ENCODE measurements at places on chromosomes 1 and 21.

- DNase-seq: no peak
Observed at GRCh38 chr21:43734131-43734927, 15.4 kb downstream of the PDXK start.

DNA sequence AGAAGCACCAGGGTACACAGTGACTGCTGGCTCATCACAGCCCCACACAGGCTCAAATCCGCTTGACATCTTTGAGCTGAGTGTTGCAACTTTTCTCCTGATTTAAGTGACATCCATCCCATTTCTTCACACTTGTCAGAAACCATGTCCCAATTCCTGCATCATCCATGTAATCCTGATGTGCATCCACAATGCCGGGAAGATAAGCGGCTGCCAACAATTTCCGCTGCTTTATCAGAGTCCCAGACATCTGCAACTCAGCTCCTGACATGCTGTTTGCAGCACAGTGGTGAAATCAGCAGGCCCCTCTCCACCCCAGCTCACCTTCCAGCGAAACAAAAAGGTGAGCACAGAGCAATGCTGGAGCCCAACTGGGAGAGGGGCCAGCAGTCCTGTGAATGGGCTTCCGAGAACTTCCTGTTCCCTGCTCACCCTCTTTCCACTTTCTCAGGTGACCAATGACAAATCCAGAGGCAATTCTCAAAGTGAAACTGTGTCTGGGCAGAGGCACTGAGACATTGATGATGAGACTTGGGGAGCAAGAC, 581.0 kb downstream of the AJAP1 start:
- no peak for DNase-seq

DNA sequence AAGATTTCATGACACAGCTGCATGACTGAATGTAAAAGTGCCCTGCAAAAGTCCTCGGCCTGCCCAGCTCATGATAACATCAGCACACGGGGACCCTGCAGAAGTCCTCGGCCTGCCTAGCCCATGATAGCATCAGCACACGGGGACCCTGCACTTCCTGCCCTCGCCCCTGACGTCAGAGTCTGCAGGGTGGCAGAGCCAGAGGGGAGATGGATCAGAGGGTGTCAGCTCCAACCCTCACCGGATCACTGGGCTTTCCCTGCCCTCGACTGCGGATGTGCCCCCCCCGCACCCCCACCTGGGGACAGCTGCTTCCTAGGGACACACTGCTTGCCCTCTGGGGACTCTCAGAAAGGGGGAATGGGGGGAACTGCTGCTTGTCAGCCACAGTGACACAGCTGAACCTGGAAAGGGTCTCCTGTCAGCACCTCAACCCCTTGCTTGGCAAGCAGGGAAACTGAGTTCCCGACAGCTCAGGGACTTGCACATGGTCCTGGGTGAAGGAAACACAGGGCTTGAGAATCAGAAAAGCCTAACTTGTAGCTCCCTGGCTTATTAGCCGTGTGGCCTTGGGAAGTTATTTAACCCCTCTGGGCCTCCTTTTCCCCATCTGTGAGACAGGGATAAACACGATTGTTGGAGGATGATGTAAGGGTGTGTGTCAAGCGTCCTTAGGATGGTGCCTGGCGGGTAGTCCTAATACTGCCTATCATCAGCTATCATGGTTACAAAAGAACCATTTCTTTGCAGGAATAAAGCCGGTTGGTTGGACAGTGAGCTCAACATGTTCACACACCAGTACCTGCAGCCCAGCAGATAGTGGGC, 8.3 kb upstream of the MIIP start:
- DNase-seq: no peak

DNA sequence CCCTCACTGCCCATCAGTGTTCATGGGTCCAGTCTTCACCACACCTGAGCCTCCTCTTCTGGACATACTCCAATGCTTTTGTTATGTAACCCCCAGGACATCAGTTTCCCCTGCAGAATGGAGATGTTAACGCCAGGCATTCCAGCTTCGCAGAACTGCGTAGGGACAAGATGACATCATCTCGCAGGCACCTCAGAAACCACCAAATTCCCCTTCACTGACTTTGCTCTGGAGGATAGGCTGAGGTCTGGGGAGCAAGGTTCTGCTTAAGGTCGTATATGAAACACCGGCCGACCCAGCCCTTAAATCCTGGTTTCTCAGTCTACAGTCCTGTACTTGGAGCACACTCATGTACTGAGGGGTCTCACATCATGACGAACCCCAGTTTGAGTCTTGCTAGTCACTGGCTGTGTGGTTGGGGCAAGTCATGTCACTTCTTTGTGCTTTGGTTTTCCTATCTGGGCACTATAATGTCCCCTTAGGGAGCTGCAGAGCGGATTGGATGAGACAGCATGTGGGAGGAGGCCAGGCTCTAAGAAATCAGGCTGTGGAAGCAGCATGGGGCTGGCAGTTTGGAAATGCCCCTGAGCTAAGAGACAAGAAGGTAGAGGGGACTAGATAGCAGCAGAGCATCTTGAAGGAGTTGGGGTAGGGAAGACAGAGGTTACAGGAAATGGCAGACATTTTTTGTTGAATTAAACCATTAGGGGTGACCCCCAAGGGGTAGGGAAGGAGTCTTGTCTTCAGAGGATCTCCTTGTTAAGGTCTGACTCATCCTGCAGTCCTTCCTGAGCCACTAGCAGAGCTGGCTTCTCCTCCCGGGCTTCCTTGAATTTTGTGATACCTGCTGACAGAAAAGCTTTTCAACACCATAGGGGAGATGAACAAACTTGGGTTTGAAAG, 138.3 kb downstream of the FOXD2 start:
- no peak for DNase-seq

DNA sequence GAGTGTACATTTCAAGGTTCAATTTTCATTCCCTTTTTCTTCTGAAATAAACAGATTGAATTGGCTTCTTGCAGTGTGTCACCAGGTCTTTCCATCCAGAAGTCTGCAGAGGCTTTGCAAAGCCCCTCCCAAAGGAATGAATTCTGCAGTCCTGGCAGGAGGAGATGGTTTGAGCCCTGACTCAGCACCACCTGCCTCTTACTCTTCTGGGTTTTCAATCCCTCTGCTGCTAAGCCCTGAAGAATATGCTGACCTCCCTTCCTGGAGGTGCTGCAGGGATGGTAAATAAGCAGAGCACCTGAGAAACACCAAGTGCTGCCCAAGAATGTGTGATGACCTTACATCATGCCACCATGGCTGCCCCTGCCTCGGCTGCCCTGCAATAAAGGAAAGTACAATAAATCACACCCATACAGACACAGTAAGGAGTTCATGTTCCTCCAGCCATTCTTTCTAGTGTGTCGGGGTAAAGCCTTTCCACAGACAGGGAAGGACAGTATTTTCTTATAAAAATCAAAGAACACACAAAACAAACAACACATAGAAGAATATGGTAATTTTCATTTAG, 209.2 kb downstream of the ZNF326 start:
- no peak for DNase-seq

All from activated T-cell treated with anti-CD3 and anti-CD28 coated beads, Interleukin-2, amount 50 U/mL, for 1 hour (primary cell).